ENCODE measurements at places on chromosomes 12 and 14.

DNA sequence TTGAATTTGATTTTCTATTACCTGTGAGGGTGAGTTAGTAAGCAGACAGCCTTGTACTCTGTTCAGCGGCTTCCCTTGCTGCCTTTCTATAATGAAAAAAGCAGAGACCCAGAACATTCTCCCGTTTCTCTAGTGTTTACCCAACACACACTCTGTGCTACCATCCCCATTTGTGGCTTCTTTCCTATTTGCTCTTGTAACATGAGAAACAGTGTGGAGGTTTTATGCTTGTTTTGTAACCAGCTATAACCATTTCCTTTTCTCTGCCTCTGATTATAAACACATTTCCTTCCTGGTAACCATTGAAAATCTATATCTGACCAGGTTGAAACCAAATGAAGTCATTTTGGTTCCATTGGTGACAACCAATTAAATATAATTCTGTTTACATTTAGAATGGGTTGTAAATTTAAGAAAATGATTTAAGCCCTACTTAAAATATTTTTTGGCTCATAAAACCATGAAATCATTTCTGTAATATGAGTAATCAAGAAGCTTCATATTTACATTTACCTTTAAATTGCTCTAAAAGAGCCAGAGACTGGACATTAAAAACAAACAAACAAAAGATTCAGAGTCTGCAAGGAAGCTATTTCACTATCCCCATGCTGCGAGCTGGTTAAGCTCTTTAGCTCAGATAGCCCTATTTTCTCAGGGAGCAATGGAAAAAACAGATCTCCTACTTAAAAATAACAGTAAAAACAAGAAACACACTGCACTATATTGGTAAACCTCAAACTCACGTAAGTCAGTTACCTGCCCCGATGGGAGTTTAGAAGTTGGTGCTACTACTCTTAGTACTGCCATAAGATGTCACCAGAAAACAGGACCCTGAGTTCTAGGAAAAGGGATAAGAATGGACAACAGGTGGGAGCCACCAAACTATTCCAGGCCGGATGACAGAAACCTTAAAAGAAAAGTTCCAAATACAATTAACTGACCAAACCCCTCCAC, 206.5 kb upstream of the EEA1 start:
- peak; percentile 7 for DNase-seq

DNA sequence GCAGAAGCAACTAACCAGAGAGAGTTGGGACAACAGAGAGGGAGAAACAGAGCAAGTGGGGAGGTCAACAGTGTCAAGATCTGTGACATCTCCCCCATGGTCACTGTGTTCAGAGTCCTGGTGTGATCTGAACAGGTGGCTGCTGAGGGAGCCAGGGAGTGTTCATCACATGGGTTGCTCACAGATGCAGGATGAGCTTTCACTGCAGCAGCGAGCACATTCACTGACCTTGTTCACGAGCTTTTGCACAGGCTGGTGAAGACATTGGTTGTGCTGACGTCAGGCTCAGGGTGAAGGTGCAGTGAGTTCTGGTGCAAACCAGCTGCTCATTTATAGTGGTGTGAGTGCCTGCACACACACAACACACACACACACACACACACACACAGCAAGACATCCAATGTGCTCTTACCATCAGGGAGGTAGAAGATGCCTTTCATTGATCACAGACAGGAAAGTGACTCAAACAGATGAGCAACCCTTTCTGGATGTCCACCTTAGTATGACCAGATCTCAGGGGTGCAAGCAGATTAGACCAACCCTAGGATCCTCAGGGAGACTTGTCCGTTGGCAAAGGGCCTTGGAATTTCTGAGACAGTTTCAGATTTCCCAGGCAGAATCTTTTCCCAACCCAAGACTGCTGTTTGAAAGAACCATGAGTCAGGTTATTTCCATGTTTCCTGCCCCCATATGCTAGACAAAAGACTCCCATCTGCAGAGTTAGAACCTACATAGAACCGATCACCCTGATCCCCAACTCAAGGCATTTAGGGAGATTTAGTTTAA, 44.3 kb upstream of the OR10AD1 start:
- DNase-seq: no peak

DNA sequence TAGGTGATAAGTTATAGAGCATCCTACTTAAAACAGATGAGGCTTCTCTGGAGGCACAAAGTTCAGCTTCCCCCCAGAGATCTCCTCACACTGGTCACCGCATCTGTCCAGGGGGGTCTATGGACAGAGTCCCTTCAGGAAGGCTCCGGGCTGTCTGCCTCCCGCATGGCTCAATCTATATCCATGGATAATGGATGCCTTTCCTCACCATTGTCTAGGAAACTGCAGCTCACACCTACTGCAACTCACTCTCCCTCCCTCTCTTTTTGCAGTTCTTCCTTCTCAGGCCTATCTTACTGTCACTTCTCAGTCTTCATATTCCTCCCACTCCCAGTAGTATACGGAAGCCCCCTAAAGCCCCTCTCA, 100.6 kb upstream of the BCL2L14 start:
- no peak for DNase-seq

GRCh38 chr14:55122440-55122986, 6.5 kb upstream of the LGALS3 start:
- DNase-seq: no peak

DNA sequence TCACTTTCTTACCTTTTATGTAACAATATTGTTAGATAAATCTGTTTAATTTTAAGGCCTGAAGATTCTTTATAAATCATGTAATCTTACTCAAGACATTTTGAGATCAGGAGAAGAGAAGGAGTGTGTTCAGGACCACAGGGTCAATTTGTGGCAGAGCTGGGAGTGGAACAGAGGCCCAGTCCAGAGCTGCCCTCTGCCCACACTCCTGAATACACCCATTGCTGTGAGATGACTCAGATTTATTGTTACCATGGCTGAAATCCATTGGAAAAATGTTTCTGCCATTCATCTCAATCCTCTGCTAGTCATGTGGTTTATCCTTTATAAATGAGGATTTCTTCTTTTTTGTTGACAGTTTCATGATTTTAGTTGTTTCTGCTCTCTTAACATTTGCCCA, 100.5 kb upstream of the STXBP6 start:
- no peak for DNase-seq

DNA sequence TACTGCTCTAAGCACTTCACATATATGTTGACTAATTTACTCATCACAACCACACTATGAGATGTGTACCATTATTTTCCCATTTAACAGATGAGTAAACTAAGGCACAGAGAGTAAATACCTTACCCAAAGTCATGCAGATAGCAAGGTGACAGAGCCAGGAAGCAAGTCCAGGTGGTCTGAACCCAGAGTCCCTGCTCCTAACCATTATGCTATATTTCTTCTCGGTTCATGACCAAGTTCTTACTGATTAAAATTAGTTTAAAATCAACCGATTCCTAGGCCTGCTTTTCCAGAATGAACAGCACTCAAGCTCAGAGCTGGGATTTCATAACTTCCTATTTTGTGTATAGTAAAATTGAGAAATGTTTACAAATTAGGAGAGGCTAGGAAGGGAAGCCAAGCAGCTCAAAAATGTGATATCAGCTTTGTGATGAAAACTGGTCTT, 85.5 kb upstream of the EGLN3 start:
- DNase-seq: no peak

Data from activated T-cell treated with anti-CD3 and anti-CD28 coated beads, Interleukin-2, amount 50 U/mL, for 72 hours (primary cell).